NCI-H1436 (cell line): ENCODE measurements at places on chromosomes 16 and 17.

GRCh38 chr17:79840269-79840988 lies 1.2 kb upstream of the CBX4 start:
- DNase-seq: no peak

DNA sequence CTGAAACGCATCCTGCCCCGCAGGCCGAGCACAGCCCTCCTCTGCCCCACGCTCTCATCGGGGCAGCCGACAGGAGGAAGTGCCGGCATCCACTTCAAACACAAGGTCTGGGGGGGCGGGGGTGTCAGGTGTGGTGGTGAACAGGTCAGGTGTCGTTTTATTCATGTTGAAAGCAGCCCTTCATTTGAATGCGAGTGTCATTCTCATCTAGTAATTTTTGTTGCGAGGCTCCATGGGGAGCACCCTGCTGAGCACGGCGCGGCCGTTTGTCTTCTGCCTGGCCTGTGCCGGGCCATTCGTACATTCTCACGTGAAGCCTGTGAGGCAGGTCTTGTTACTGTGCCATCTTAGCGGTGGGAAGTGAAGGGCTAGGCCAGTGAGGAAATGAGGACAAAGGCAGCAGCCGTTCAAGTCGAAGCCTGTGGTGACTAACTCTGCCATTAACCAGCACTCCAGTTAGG lies 1.9 kb downstream of the ACSF3 start:
- no peak for DNase-seq

DNA sequence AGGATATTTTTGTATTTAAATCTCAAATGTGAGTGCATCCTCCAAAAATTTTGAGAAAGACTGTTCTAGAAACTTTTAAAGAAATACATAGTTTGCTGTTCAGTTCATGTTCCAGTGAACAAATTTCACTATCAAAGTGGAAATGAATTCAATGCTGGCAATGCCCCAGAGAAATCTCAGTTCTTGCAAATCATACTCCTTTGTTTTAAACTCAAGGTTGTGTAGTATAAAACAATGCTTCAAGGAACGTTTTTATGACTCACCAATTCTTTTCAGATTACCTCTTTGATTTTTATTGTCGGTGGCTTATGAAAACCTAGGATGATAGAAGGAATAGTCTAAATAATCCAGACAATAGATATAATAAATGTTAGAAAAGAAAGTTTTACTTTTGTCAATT lies 17.6 kb downstream of the LPCAT2 start:
- no peak for DNase-seq

GRCh38 chr16:15913046-15913698 lies 24.8 kb upstream of the CEP20 start:
- no peak for DNase-seq

DNA sequence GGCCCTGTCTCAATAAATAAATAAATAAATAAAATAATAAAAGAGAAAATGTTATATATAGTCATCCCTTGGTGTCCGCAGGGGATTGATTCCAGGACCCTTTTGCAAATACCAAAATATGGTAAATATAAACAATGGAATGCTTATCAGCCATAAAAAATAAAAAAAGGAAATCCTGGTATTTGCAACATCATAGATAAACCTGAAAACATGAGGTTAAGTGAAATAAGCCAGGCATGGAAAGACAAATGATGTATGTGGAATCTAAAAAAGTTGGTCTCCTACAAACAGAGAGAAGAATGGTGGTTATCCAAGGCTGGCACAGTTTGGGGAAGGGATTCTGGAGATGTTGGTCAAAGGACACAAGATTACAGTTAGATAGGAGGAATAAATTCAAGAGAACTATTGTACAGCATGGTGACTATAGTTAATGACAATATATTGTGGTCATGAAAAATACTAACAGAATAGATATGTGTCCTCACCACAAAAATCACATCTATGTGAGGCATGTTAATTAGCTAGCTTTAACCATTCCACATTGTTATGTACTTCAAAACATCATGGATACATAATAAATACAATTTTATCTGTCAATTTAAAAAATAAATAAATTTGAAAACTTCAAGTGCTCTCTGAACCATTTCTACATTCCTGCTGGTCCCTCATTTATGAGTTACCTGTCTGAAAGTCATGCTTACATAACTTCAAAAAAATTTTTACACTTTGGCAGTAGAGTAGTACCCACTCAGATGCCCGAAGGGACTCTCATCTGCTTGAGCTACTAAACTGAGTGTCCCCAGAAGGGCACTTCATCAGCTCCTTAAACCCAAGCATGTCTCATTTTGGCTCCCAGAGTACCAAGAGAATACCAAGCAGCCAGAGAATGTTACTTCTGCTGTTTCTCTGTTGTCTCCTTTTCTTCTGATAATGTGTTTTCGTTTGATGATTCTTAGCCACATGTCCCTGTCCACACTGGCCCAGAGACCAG lies 26.6 kb downstream of the N4BP1 start:
- no peak for DNase-seq
